Esophagus squamous epithelium (tissue), 5 donors: ENCODE measurements at places on chromosomes 12 and 14.
A peak's percentile ranks its signal among the peaks of the same experiment; 100 is the strongest.

DNA sequence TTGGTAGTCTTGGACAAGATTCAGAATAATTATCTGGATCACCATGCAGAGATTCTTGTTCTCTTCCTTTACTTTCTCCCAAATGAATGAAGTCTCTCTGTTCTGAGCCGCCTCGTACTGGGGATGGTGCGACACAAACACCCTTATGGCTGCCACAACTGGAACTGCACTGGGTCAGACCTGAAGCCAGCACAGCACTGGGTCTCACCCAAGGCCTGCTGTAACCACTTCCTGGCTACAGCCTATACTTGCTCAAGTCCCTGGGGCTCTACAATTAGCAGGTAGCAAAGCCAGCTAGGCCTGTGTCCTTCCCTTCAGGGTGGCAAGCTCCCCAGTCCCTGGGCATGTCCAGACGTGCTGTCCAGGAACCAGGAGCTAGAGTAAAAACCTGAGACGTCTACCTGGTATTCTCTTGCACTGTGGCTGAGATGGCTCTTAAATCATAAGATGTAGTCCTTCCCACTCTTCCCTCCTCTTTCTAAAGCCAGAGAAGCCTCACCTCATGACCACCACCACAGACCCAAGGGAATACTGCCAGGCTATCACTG lies 27.6 kb downstream of the IFNG start:
- DNase-seq = no peak
- H3K27me3 ChIP-seq = no peaks in the 10 kb centered on the region
- no peaks in the 10 kb centered on the region for H3K36me3 ChIP-seq
- H3K4me3 ChIP-seq = no peak overlapping the region

DNA sequence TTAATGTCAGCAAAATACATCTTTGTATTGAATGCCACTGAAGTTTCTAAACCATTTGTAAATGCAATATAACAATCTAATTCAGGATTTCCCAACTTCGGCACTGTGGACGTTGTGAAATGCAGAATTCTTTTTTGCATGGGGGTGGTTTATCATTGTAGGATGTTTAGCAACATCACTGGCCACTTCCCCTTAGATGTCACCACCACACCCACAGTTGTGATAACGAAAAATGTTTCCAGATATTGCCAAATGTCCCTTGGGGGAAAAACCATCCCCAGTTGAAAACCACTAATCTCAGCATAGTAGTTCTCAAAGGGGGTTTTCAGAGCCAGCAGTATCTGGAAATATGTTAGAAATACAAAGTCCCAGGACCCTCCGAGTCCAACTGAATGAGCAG lies 203.3 kb downstream of the NAV3 start:
- no peaks in the 10 kb centered on the region for H3K27me3 ChIP-seq
- H3K36me3 ChIP-seq = no peaks in the 10 kb centered on the region
- H3K4me3 ChIP-seq = no peak overlapping the region
- no peak overlapping the region for H3K27ac ChIP-seq
- H3K4me1 ChIP-seq = no peaks in the 10 kb centered on the region
- DNase-seq = no peak

- no peaks in the 10 kb centered on the region for H3K36me3 ChIP-seq
- no peaks in the 10 kb centered on the region for H3K27me3 ChIP-seq
- H3K4me3 ChIP-seq = no peak overlapping the region
- H3K4me1 ChIP-seq = peaks cover 11% of the 10 kb centered on the region
Observed at GRCh38 chr14:75222208-75222701, 45.8 kb upstream of the TMED10 start.

DNA sequence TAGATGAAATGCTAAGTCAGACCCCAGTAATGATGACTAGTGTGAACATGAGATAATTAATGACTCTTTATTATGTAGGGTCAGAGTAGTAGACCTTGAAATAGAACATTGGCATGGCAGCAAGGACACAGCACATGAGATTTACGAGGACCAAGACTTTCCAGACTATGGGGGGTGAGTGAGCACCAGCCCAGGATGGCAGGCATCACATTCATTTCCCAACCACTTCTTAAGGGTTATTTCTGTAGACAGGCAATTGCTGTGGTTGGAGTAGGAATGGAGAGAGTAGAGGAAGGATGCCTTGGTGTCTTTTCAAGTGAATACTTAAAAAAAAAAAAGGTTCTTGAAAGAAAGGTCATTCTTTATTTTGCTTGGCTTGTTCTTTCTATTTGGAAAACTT lies 189.4 kb upstream of the DYRK2 start:
- H3K4me1 ChIP-seq = peaks cover 10% of the 10 kb centered on the region
- H3K27ac ChIP-seq = no peak overlapping the region
- no peaks in the 10 kb centered on the region for H3K36me3 ChIP-seq
- H3K4me3 ChIP-seq = no peak overlapping the region

- no peak overlapping the region for H3K4me3 ChIP-seq
- no peak overlapping the region for H3K27ac ChIP-seq
- no peak for DNase-seq
- no peaks in the 10 kb centered on the region for H3K4me1 ChIP-seq
- no peaks in the 10 kb centered on the region for H3K27me3 ChIP-seq
- peaks cover 40% of the 10 kb centered on the region for H3K36me3 ChIP-seq
Observed at GRCh38 chr14:95415993-95416392, 96.3 kb upstream of the CLMN start.

DNA sequence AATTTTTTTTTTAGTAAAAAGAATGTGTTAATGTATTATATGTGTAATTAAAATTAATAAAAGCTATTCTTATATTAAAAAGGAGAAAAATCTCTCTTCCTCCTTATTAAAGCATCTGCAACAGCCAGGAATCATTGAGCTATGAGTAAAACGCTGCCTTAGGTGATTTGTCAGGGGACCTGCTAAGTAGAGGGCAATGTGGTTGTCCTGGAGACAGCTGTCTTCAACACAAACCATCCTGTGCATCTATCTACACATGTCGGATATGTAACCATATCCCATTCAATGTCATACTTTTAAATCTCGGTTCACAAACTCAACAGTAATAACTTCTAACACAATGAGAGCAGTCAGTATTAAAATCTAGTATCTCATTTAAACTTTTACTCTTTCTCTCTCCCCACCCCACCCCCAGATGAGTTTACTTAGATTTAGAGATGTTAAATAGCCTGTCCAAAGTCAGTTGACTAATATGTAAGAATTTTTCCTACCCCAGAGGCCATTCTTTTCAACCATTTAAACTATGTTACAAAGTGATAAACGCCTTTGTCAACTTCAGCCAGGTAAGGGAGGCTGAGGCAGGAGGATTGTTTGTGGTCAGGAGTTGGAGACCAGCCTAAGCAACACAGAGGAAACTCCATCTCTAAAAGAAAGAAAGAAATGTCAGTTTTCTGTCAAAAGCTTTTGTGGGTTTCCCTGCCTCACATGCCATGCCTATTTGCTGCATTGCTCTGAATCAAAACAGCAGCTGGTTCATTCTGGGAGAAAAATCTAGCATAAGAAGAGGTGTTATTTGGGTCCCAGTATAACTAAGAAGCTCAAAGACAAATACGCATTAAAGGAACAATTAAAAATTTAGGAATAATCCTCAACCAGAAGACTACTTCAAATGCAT lies 413.7 kb upstream of the CCDC196 start:
- H3K4me1 ChIP-seq = no peaks in the 10 kb centered on the region
- H3K27ac ChIP-seq = no peak overlapping the region
- no peaks in the 10 kb centered on the region for H3K27me3 ChIP-seq

GRCh38 chr12:38601949-38602348 lies 285.4 kb downstream of the ALG10B start:
- DNase-seq = no peak
- no peak overlapping the region for H3K4me3 ChIP-seq
- H3K27me3 ChIP-seq = no peaks in the 10 kb centered on the region
- H3K36me3 ChIP-seq = no peaks in the 10 kb centered on the region
- no peak overlapping the region for H3K27ac ChIP-seq
- H3K4me1 ChIP-seq = no peaks in the 10 kb centered on the region

- DNase-seq = no peak
- H3K27ac ChIP-seq = no peak overlapping the region
- H3K4me3 ChIP-seq = no peak overlapping the region
Observed at GRCh38 chr14:36967892-36968555, 204.4 kb downstream of the SLC25A21 start.

- no peak overlapping the region for H3K4me3 ChIP-seq
- no peaks in the 10 kb centered on the region for H3K4me1 ChIP-seq
- H3K27me3 ChIP-seq = no peaks in the 10 kb centered on the region
- no peak overlapping the region for H3K27ac ChIP-seq
- DNase-seq = no peak
Observed at GRCh38 chr12:113852264-113852663, 113.9 kb downstream of the RBM19 start.

DNA sequence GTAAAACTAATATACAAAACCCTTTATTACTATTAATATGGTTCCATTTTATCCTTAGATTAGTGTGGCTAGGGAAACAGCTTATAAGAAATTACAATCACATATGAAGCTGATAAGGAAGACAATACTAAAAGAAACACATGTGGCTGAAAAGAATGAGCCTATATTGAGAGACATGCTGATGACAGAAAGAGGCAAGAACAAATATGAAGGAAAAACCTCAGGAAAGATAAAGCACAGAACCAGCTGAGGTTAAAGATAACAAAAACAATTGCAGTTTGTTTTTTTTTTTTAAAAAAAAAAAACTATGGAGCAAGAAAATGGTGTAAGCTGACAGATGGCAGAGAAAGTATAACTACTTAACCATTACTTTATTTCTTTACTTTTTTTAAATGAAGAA lies 69.2 kb upstream of the OSBPL8 start:
- H3K4me3 ChIP-seq = no peak overlapping the region
- DNase-seq = no peak
- no peaks in the 10 kb centered on the region for H3K4me1 ChIP-seq
- no peaks in the 10 kb centered on the region for H3K27me3 ChIP-seq
- H3K36me3 ChIP-seq = no peaks in the 10 kb centered on the region

GRCh38 chr12:112013601-112014402 lies 576 bp downstream of the ERP29 start:
- peaks cover 28% of the 10 kb centered on the region for H3K4me1 ChIP-seq
- no peak for DNase-seq
- peak overlapping the region; percentile 100 for H3K4me3 ChIP-seq
- no peaks in the 10 kb centered on the region for H3K27me3 ChIP-seq
